ENCODE measurements at places on chromosomes 2 and 18.

- DNase-seq, result peak; percentile 11
Measured at GRCh38 chr2:211745295-211746097, 793.1 kb downstream of the ERBB4 start.

DNA sequence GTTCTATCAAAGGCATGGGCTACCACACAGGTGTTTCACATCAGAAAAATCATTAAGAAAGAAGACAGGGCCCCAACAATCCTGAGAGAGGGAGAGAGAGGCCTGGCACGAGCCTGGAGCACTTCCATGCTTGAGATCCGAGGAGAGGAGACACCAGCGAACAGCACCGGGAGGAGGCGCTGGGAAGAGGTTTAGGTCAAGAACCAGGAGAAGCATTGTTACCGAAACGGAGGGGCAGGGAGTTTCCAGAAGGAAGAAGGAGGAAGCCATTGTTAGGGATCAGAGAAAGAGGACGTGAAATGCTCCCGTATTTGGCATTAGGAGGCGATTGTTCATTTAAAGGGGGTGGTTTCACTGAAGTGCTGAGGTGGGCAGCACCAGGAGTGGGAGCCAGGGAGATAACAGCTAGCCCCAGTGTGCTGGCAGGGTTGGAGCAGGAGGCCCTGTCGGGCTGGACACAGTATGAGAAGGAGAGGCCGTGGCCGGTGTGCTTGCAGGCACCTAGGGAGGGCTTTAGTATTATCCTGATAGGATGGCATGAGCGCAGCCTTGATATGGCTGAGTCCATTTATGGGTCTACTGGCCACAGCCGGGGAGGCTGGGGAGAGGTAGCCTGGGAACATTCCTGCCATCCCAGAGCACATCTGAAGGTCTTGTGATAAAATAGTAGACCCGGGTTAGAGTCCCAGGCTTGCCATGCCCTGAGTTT is 244.9 kb downstream of the KLHL29 start:
- DNase-seq, result no peak

DNA sequence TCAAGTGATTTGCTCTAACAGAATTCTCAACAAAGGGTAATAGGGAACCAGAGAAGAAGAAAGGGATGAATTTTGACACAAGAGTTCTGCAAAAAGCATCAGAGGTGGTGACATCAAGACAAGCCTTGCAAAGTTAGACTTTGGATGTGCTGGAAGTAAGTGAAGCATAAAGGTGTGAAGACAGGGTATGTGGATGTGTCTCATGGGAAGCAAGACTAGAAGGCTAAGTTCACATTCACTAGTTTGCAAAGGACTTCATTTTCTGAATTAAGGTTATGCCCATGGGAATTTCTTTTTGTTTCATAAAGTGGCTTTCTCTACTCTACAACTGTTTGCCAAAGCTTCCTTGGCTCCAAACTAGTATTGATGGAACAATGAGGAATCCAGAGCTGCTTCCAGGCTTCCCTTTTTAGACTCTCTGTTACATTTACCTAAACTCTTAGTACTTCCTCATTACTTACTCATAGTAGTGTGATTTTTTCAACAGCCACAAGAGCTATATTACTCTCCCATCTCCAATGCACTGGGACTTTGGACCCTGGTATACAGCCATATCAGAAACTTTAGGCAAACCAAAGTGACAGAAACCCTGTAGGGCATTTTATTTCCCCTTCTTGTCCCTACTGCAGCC is 21.1 kb upstream of the IHH start:
- DNase-seq, result no peak

- DNase-seq, result no peak
Measured at GRCh38 chr18:24628326-24628725, 167.9 kb downstream of the HRH4 start.

GRCh38 chr2:60891180-60891579 is 9.8 kb downstream of the REL start:
- no peak for DNase-seq

GRCh38 chr2:221125691-221126090 is 446.4 kb downstream of the EPHA4 start:
- DNase-seq, result no peak

- DNase-seq, result no peak
Measured at GRCh38 chr18:78630356-78630755, 349.3 kb upstream of the SALL3 start.

- DNase-seq, result no peak
Measured at GRCh38 chr2:117085256-117085655, 729.2 kb upstream of the DDX18 start.

DNA sequence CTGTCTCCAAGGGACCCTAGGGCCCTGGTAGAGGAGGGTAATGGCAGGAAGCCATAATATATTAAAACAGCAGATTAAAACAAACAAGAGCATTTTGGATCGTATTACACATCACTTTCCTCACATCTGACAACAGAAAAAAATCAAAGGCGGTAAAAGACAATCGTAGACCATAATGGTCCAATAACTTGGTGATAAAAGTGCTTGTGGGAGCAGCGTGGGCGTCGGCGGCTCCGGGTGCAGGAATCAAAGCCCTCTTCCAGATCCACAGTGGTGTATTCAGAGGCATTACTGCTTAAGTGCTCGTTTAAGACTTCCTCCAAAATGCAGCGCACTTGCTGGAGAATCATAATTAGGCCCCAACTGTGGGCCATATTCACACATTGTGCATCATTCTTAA is 68.0 kb downstream of the FECH start:
- no peak for DNase-seq

All from stimulated activated CD4-positive, alpha-beta T cell treated with anti-CD3 and anti-CD28 coated beads, TNF-alpha, amount 100 ng/mL, for 48 hours (primary cell).